ENCODE measurements at places on chromosomes 6 and 20.

DNA sequence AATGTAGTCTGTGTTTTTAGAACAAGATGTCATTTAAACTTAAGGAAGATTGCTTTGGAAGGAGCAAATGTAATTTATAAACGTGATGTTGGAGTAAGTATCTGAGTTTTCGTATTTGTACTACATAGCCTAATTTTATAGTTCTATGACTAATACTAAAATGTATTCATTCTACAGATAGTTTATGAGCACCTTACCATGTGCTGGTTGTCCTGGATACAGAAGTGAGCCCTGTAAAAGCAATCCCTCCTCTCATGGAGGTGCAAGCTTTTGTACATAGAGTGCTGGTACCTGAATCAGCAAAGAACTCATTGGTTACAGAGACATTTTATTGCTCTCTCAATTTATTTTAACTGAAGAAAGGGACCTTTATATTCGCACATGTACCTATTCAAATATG, 27.1 kb downstream of the TBPL1 start:
- DNase-seq = no peak

DNA sequence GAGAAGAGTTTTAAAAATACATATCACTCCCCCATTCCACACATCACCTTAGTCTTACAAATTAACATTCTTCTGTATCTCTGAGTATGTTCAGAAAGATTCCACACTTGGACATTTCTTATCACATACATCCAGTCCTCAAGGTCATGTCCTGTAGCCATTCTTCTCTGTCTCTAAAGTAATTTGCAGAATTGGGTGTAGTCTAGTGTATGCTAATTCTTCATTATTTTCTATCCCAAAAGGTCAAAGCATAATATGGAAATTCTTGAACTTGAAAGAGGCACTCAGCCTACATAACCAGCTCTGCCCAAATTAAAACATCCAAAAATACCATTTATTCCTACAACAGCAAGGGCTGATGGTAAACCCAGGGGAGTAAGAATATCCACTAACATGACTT, 286.0 kb downstream of the HAO1 start:
- no peak for DNase-seq

DNA sequence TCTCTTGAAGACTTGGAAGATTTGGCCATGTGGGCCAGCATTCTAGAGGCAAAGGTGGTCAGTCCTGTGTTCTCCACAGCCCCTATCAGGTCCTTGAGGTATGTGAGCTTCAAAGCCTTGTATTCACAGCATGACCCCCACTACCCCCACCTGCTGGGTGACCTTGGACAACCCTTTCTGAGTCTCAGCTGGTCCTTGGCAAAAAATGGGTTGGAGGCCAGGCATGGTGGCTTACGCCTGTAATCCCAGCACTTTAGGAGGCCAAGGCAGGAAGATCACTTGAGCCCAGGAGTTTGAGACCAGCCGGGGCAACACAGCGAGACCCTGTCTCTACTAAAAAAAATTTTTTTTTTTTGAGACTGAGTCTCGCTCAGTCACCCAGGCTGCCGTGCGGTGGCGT, 42.6 kb downstream of the UBE2V1 start:
- DNase-seq = no peak

DNA sequence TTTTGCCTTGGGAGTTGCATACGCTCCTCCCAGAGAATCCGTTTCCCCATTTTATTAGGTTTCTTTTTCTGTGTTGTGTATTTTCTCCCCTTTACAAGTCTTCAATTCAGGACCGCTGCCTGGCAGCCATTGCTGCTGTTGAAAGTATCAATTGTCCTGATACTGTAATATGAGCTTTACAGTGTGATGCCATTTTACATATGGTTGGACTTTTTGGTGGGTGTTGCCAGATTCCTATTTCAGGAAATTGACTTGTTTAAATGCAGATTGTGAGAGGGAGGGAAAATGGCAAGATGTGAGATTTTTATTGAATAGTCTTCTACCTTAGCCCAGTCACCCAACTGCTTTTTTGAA, 1.2 kb downstream of the PANK2 start:
- no peak for DNase-seq

- no peak for DNase-seq
Observed at GRCh38 chr6:150486048-150486447, 113.6 kb upstream of the PLEKHG1 start.

DNA sequence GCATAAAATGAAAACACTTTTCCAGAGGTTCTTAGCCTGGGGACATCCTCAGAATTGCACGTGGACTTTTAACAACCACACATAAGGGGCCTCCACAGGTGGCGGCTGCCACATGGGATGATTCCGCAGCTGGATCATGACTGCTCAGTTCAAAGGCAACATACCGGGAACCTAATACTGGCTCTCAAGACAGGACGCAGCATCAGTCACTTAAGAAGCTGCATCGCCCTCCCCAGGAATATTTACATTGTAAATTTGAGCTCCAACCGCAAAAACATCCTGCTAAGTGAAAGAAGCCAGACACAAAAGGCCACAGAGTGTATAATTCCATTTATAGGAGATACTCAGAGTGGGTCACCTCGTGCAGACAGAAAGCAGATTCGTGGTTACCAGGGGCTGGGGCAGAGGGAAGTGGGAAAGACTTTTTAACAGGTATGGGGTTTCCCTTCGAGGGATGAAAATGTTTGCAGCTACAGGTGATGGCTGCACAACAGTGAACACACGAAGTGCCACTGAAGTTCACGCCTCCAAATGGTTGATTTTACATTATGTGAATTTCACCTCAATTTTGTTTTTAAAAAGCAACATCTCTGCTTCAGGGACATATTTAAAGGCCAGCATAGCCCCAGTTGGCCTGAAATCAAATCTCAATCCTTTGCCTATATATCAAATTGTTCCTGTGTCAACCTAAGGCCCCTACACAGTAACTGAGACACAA, 141.5 kb downstream of the BMP7 start:
- no peak for DNase-seq

DNA sequence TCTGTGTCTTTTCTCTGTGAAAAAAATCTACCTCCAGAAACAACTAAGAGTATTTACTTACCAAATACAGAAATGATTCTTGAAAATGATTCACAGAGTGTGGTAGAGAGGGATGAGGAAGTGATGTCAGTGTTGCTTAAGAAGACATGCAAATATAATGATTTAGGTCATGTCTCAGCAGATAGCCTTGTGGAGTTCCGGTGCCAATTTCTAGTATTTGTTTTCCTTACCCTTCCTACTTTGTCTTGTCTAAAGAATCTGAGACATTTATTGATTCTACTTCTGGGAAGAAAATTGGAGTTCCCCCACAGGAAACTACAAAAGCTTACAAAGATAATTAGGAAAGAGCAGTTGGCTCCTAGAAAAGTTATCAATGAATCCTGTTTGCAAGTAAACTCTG, 68.8 kb downstream of the GJA1 start:
- DNase-seq = no peak

DNA sequence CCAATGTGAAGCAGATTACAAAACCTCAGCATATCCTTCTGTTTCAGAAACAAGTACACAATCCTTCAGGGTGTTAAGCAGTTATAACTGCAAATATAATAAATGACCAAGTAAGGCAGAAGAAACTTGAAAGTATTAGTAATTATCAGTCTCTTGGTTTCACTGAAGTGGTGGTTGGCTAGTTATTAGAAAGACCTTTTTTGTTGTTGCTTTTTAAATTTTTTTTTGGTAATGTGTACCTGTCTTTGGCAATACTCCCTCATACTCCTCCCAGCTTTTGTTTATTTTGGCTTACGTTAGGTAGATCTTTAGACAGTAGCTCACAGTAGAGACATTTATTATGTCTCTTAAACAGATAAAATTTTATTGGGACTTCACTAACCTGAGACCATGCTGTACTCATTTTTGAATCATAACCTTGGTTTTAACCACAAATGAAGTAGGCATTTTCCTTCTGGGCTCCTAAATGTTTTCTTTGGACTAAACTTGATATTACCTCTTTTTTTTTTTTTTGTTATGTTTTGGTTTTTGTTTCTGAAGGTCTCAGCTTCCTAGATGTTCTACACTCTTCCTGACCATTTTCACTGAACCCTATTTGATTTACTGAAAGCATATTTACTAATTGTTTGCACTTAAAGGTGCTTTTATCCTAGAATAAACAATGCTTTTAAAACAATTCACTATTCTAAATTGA, 6.4 kb downstream of the CD2AP start:
- no peak for DNase-seq

GRCh38 chr20:32523613-32524213, 61.4 kb downstream of the NOL4L start:
- no peak for DNase-seq

DNA sequence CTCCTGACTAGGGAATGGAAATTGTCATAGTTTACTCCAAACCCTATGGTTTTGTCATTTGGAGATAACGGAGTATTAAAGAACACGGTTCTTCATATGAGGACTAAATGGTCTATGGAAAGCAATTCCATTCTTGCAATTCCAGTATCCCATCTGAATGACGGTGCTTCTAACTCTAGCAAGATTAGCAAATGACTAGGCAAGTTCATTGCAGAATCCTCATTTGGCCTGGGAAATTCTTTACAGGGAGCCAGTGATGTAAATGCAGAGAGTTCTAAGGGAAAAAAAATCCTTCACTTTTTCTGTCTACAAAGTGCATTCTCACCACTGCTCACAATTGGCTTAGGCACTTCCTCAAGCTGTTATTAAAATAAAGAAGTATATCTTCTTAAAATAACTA, 111.5 kb downstream of the MOXD1 start:
- no peak for DNase-seq

DNA sequence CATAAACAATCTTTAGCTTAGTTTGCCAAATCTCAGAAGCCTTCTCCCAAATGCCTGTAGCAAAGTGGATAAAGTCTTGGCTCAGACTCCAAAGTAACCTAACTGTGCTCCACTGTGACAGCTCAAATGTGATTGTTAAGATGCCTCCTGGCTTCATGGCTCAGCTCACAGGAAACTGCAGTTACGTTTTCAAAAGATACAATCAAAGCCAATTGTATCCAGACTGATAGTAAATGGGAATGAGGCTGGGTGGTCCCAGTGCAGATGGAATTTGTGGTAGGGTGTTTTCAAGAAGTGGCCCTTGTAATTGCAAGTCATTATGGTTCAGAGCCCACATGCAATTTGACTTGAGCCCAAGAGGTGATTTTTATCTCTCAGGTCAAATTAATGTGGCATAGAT, 151.2 kb upstream of the TAB2 start:
- no peak for DNase-seq

- no peak for DNase-seq
Observed at GRCh38 chr20:568097-568652, 24.6 kb upstream of the CSNK2A1 start.

DNA sequence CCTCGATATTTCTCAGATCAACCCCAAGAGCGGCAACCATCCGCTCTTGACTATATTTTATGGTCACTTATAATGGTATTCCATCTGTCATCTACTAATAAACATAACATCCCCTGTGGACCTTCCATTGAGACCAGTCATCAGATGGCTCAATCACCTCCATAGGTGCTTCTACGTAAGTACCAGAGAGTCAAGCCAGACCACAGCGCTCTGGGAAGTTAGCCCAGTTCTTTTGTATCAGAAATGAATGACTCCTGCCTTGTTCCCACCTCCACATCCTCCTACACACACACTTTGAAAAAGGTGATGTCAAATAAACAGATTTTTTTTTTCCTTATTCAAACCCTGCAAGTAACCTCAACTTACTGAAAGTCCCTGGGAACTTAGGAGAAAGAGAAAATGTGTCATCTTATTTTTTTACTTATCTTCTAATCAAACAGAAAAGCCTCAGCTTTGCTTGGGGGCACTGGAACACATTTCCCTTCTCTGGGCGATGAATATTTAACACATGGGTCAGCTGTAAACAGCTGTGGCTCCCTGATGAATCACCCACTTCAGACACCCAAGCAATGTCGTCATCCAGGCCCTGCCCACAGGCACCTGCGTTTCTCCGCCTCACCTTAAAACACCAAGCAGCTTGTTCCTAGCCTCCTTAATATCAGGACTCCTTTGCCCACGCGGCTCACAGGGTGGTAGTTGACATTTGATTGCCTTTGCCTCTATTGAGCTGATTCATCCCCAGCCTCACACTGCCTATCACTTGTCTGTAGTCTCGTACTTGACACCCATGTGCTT, 121.4 kb upstream of the LY86 start:
- no peak for DNase-seq

GRCh38 chr6:42898891-42899361, 16.9 kb upstream of the PTCRA start:
- DNase-seq = peak; percentile 57

DNA sequence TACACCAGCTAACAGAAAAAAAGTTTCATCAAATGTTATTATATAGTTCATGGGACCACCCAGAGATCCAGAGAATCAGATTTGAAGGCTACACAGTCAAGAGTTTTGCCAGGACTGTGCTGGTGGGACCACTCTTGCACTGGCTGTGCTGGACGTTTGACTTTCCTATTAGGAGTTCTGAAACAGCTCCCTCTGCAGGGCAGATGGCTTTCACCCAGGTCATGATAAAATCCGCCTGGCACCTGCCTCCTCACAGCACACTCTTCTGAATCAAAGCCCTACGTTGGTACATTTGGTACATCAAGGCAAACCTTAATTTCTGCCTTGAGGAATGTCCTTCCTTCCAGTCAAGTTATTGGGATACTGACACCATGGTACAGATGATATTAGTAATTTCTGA, 302.1 kb downstream of the ZNF217 start:
- DNase-seq = no peak

DNA sequence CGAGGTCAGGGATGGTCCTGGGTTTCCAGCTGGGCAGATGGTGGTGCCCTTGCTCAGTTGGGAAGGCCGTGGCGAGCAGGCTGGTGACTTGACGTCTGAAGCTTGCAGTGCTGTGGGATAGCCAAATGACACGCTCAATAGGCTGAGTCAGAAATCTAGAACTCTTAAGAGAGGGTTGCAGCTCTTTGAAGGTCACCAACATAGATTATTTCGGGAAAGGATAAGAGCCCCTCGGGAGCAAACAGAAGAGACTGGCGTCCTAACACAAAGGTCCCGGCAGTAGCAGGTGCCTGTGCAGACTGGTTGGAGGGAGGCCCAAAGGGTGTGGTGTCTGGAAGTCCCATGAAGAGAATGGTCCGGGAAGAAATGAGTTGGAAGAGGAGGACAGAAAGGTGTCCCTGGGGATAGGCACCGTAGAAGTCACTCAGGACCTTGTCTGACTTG, 18.4 kb downstream of the PKIG start:
- no peak for DNase-seq

- no peak for DNase-seq
Observed at GRCh38 chr6:138382498-138383265, 5.0 kb downstream of the SMIM28 start.

GRCh38 chr6:128712898-128713297, 170.0 kb upstream of the LAMA2 start:
- no peak for DNase-seq
